ENCODE measurements at places on chromosomes 16 and 17.

- peak; percentile 64 for DNase-seq
Measured at GRCh38 chr16:66899945-66900710, 18.6 kb downstream of the CDH16 start.

DNA sequence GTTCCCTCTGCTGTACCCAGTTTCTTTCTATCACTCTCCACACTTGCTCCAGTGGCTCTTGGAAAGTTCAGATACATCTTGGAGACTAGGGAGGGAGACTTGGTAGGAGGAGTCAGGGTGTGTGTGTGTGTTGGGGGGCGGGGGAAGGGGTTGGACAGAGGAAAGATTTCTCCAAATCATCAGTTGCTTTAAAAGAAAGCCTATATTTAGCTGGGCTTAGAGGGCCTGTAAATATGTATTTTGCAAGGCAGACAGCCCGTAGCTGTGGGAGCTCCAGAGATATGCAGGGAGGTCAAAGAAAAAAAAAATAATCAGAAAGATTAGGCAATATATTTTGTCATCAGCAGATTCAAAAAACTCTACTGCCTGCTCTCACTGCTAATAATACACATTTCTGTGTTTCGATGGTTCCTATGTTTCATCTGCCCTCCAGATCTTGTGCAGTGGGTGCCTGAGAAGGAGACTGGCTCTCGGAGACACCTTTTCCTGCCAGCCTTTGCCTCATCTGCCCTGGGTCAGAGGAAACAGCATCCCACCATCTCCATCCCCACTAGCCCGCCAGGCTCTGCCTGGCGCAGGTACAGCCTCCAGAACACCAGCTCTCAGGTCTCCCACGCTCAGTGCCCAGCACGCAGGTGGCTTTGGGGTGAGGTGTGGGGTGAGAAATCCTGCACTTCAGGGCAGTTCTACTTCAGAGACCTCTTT is 4.8 kb upstream of the PPP1R9B start:
- peak; percentile 42 for DNase-seq

DNA sequence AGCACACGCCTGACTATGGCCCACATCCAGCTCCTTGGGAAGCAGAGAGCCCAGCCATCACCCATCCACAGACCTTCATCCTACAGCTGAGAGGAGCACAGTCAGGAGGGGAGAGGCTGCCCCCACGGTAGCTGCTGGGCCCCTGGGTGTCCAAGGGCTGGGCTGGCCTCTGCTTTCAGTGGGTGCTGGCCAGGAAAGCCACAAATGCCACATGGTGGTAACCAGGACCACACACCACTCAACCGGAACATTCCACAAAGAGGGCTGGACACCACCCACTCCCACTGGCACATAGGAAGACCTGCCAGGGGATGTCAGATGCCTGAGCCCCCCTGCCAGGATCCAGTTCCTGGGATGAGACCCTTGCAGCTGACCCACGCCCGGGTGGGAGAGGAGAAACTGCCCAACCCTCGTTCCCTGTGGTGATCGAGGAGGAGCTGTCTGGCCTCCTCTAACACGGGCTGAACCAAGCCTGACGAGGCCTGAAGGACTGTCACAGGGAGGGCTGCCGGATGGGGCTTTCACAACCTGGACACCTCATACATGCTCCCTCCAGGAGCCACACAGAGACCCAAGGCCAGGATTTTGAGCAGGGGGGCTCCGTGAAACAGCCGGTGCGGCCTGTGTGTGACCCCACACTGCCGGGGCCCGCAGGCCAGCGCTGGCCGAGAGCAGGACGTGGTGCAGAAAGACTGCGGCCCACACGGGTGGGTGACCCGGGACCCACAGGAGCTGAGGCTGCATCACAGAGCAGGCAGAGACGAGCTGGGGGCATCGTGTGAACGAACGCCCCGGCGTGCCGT is 30.7 kb downstream of the PIEZO1 start:
- DNase-seq = no peak

DNA sequence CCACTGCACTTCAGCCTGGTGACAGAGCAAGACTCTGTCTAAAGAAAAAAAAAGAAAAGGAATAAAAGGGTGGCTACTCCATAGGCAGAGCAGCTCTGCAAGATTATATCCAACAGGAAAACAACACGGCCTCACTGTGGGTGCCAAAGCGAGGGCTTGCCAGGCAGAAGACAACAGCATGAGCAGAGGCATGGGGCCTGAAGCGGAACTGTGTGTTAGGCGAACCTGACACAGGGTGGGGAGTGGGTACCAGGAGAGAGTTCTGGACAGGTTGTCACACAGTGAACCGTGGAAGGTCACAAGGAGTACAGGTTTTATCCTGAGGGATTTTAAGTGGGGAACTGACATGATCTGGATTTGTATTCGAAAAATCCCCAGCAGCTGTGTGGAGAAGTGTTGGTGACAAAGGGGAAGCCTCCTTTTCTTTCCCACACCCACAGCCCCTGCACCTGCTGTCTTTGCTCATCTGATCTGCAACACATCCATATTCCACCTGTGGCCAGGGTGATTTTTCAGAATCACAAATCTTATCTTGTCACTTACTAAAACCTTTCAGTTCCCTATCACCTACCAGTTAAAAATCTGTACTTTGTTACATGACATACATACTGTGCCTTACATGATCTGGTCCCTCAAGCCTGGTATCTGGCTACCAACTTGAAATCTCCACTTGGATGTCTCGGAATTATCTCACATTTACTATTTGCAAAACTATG is 23.2 kb upstream of the ARHGAP17 start:
- no peak for DNase-seq

DNA sequence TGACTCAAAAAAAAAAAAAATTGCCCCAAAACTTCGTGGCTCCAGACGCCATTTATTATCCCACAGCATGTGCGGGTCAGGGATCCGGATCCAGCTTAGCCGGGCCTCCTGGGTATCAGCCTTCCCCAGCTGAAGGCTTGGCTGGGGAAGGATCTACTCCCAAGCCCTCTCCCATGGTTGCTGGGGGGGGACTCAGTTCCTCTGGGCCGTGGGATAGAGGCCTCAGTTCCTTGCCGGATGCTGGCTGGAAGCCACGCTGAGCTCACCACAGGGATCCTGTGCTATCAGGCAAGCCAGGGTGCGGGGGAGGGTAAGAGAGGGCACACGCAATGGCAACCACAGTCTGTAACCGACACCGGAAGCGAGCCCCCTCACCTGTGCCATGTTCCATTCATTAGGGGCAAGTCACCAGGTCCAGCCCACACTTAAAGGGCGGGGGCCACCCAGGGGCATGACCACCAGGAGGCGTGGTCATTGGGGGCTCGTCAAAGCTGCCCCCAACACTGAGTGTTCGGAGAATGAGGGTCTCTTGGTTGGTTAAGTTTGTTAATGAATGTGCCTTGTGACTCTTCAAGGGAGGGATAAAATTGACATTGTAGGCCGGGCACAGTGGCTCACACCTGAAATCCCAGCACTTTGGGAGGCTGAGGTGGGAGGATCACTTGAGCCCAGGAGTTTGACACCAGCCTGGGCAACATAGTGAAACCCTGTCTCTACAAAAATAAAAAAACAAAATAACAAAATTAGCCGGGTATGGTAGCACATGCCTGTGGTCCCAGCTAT is 210.0 kb upstream of the GSE1 start:
- peak; percentile 59 for DNase-seq

DNA sequence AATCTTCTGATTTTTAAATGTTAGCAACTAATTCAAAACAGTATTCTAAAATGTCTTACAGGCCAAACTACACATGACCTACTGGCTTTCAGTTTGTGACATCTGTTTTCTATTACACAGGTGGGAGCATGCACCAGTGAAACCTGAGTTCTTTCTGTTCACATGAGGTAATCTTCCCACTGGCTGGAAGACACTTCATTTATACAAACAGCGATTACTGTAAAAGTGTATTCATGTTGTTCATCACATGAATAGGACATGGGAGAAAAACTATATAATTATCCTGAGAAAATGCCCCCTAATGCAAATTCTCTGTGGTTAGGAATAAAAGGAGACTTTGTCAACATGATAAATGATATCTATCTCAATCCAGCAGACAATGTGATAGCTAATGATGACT is 11.1 kb upstream of the PIK3R5 start:
- no peak for DNase-seq

DNA sequence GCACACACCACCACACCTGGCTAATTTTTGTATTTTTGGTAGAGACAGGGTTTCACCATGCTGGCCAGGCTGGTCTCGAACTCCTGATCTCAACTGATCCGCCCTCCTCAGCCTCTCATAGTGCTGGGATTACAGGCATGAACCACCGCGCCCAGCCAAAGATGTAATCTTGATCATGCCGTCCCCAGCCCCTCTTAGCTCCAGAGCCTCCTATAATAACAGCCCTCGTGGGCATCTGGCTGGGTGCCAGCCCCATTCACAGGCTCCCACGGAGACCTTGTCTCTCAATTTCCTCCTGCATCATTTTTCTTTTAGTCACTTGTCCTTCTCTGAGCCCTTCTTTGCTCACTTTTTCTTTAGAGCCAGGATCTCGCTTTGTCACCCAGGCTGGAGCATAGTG is 94.2 kb downstream of the KATNIP start:
- DNase-seq = no peak

- no peak for DNase-seq
Measured at GRCh38 chr17:57905875-57906455, 49.2 kb downstream of the CUEDC1 start.

GRCh38 chr16:1003391-1004347 is 22.1 kb downstream of the SOX8 start:
- DNase-seq = no peak

GRCh38 chr17:45869676-45870341 is 24.5 kb upstream of the MAPT start:
- no peak for DNase-seq

- DNase-seq = no peak
Measured at GRCh38 chr17:6853764-6854442, 22.4 kb upstream of the TEKT1 start.

DNA sequence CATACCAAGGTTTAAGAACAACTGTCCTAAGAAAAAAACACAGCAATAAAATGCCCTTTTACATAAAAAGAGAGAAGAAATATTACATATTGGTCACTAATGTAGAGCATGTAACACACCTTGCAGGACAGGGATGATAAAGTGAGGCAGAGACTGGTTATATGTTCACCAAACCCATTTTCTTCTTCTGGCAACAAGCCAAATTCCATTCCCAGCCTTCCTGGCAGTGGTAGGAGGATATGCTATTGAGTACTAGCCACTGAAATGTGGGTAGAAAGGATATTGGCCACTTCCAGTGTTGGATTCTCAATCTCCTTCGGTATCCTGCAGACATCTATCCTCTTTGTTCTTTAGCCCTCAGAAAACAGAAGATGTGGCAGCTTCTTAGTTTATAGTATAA is 105.2 kb upstream of the SHISA6 start:
- DNase-seq = no peak

- no peak for DNase-seq
Measured at GRCh38 chr16:3479654-3480216, 15.6 kb downstream of the C16orf90 start.

DNA sequence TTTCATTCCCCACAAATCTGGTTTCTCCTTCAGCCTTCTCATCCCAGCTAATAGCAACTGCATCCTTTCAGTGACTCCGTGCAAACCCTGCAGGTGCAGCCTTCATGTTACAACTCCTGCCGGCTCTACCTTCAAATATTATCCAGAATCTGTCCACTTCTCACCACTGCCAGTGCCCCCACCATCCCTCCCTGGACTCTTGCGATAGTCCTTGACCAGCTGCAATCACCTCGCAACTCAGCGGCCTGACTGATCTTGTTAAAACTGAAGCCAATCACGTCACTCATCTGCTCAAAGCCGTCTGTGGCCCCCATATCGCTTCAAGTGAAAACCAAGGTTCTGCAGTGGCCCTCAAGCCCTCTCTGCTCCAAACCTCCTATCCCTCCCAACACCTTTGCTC is 42.8 kb upstream of the KIFC3 start:
- DNase-seq = no peak

- DNase-seq = peak; percentile 77
Measured at GRCh38 chr17:56297184-56297583, 143.9 kb downstream of the ANKFN1 start.

DNA sequence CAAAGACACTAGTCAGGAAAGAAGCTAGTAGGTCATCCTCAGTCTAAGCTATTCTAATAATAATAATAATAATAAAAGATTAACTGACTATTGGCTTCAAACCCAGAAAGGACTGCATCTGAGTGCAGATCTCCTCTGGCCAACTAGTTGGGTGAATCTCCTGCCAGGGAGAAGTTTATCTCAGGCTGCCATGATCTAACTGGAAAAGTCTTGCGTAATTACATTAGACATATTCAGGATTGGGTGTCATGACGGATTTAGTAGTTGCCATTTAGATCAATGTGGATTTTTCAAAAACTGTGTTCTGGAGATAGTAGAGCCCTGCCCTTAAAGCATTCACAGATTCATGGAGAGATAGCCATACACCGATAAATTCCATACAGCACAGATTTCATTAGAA is 69.5 kb downstream of the KIF2B start:
- no peak for DNase-seq

DNA sequence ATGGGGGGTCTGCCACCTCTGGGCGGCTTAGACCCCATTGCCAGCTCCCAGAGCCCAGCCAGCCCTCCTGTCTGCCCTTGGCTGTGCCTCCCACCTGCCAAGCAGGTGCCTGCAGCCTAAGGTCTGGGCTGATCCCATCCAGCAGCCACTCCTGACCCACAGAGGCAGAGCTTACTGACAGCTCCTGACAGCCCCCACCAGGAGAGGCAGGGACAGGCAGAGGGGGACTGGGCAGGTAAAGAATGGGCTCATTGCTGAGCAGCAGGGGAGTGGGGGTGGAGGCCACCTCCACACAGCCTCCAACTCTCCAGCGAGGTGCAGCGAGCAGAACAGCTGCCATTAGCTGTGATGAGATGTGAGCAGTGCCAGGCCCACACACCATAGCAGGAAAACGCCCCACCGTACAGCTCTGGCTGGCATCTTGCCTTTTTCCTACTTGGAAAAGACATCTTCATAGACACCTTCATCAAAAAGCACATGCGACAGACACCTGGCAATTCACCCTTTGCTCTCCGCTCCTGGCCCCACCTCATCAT is 164.4 kb downstream of the C16orf78 start:
- no peak for DNase-seq

GRCh38 chr17:14297161-14297851 is 3.6 kb upstream of the HS3ST3B1 start:
- DNase-seq = peak; percentile 87

DNA sequence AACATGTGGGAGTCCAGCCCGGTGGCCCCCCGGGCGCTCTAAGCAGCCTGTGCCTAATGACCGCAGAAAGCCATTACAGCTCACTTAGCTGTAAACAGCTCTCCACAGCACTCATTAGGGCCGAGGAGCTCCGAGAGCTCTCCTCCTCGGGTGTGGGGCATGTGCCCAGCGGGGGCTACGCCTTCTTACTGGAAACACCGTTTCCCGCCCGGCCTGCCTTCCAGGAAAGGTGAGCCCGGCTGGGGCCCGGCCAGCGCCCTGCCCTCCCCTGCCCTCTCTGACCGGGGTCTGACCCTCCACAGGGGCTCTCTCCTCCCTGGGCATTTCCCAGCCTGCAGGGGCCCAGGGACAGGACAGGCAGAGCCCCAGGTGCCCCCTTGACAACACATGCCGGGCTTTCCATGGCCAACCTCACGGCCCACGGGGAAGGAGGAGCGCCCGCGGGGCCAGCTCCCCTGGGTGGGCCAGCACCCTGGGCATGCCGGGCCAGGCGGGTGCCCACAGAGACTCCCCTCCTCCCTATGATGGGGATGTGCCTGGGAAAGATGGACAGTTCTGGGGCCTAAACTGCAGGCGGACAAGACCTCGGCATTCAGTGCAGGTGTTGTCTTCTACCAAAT is 72.6 kb downstream of the SDK2 start:
- DNase-seq = no peak

GRCh38 chr16:86040496-86040895 is 141.5 kb downstream of the IRF8 start:
- no peak for DNase-seq

GRCh38 chr17:77422104-77422747 is 281.5 kb downstream of the SEC14L1 start:
- no peak for DNase-seq

GRCh38 chr16:84593825-84594724 is 23.8 kb downstream of the COTL1 start:
- no peak for DNase-seq

All from AG20443 (cell line).